Occipital lobe (tissue), 3 donors: ENCODE measurements at places on chromosomes 1 and 21.

- no peak for DNase-seq
These were observed 88.8 kb downstream of the RGL1 start for GRCh38 chr1:183893561-183894289.

DNA sequence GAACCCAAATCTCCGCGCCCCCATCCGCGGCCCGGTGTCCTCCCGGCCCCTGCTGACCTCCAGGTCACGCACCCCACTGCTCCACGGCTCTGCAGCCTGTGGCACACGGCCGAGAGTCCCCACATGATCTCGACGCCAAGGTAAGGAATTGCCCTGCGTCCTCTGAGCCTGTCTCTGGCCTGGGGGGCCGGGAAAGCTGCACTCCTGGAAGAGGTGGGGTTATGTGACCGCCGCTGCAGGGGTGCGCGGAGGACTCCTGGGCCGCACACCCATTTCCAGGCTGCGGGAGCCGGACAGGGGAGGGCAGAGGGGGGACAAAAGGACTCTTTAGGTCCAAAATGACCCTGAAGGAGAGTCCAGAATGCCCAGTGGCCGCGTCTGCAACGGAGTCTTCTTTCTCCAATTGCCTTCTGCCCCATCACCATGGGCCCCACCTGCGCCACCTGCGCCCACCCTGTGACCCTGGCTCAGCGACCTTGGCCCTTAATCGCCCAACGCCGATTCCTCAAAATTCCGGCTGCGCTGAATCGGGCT, 997 bp upstream of the SIM2 start:
- DNase-seq: no peak

DNA sequence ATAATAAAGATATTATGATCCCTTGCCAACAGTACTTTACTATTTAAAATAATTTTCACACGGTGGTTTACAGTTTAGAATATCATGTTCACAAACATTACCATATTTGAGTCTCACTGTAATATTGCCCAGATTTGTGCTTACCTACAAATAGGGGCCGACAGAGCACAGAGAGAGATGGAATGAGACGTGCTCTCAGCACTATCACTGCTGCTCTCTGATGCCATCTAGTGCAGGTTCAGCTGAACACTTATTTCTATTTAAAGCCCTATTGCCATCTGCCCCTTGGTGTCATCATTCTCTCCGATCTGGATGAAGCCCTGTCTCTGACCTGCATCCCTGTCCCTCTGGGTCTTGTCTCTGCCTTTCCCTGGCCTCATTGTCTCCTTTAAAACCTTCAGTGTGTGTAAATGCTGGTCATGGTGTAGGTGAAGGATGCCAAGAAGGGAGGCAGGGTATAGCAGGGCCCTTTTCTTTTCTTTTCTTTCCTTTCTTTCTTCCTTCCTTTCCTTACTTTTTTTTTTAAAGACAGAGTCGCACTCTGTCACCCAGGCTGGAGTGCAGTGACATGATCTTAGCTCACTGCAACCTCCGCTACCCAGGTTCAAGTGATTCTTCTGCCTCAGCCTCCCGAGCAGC, 6.9 kb upstream of the GPATCH4 start:
- peak; percentile 24 for DNase-seq

DNA sequence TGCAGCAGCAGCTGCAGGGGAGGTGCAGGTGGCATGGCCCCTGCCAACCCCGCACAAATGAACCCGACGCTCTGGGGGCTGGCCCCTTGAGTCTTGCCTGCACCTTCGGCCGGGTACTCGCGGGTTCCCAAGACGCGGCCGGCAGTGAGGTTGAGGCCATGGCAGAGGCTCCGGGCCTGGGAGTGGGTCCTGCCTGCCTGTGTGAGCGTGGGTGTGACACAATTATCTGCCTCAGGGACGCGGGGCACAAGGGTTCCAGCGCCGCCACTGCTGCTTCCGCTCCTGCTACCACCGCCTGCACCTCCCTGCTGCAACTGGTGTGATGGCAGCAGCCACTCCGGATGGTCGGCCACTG, 20.9 kb upstream of the TGFB2 start:
- DNase-seq: no peak
